ENCODE measurements at places on chromosomes 13 and 19.

DNA sequence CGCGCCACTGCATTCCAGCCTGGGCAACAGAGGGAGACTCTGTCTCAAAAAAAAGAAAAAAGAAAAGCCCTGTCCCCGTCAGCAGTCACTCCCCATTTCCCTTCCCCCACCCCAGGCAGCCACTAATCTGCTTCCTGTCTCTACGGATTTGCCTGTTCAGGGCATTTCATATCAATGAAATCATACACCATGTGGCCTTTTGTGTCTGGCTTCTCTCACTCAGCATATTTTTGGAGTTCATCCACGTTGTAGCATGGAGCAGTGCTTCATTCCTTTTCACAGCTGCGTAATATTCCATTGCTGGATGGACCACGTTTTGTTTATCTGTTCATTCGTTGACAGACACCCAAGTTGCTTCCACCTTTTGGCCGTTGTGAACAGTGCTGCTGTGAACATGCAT is 36.1 kb upstream of the KLF2 start:
- DNase-seq: no peak

- DNase-seq: no peak
Observed at GRCh38 chr13:30382836-30383525, 39.3 kb upstream of the UBE2L5 start.

DNA sequence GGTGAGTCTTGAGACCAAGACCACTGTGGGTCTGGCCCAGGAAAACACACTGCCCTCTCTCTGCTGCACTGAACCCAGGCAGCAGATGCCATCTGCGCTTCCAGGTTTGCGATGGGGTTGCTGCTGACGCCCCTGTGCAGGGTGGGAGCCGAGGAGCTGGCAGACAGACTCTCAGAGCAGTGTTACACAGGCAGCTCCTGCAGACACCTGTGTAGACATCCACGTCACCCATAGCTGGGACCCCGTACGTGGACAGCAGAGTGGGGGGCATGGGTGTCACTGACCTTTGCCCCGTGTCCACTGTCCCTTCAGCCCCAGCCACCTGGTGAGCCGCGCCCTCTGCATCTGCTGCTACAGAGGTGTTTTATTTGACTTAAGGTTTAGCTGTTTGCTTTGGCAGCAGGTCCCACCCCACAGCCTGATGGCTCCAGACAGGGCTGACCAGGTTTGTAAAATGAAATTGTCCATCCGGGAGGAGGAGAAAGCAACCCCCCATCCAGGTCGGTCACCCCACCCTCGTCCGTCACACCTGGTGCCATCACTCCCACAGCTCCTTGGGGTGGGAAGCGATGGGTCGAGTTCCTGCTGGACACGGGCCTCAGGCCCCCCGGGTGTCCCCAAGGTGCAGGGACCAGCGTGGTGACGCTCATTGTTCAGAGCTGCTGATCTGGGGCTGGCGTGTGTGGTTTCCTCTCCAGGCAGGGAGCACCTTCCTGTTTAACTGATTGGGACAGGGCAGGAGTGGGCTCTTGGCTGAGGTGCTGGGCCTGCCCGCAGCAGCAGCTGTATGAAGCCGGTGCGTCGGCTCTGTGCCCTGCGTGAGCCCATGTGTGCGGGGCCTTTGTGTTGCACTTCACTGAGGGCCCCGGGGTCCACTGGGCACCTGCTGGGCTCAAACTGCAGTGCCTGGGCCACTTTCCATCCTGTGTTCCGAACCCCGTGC is 28.4 kb downstream of the MCF2L start:
- no peak for DNase-seq

GRCh38 chr19:55115446-55116065 is 1.9 kb downstream of the PPP1R12C start:
- no peak for DNase-seq

DNA sequence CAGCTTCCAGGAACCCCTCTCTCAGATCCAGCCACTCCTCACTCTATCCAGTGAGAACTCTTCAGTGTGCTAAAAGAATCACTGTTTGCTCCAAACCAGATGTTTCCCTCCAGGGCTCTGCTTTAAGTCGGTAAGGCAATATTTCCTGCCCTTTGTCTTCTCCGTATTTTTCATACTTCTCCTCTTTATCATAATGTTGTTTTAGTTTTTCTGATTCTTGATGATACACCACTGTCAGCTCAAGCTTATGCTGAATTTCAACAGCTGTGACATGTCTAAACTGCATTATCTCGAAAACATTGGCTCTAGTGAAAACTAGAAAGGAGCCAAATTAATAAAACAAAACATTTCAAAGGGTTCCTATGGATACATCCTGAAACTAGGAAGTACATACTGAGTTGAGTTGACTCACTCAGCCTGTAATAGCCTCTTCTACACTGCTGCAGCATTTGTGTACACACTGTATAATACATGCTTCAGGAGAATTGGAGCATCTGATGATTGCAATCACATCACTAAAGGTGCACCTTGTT is 39.8 kb downstream of the GPR180 start:
- no peak for DNase-seq

DNA sequence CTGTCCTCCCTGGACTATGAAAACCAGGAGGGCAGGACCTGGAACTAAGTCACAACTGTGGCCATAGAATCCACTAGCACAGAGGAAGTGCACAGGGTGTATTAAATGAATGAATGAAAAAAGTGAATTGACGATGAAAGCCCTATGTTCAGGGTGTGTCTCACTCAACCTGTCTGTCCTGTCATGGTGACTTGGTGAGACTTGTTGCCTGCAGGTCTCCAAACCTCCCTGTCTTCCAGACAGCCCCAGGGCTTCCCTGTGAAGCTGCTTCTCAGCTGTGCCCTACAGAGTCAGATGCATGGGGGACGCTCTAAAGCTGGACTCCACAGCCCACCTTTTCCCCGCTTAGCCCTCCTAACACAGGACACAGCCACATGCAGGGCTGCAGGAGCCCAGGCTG is 4.8 kb upstream of the IGFL1 start:
- no peak for DNase-seq

DNA sequence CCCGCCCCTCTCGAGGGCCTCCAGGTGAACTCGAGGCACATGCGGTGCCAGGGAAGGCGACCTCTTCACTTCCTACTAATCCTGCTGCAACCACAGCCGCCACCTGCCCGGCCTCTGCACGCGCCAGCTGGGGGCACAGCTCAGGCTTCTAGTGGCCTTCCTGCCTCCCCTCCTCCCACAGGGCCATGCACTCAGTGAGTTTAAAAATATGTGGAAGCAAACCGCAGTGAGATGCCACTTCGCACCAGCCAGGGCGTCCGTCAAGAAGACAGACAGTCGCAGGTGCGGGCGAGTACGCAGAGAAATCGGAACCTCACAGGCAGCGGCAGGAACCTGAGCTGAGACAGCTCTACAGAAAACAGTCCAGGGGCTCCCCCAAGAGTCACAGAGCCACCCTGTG is 10.4 kb downstream of the LMNB2 start:
- no peak for DNase-seq

- no peak for DNase-seq
Observed at GRCh38 chr13:96527497-96527896, 437.6 kb downstream of the HS6ST3 start.

DNA sequence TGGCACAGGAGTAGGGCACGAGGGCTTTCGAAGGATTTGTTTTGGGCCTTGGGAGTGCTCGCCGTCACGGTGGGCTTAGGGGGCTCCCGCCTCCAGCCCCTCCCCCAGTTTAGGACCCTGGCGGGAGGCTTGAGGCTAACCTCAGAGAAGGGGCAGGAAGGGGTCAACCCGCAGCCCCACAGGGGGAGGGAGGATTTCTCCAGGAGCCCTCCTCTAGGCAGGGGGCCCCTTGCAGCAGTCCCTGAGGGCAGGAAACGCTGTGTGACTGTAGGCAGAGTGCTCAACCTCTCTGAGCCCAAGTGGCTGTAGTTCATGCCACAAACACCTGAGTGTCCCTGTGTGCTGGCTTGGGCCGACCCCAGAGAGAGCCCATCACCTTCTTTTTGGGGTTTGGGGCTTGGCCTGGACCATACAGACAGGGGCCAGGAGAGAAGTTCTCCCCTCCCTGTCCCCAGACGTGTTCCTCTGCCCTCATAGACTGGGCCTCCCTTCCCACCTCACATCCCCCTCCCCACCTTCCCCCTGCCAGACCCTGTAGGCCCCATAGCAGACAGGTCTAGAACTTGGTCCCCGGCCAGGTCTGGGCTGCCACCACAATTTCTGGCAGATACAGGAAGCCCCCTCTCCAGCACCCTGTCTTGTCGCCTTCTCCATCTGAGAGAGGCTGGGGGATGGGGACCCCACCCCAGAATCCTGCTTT is 8.1 kb downstream of the ISYNA1 start:
- no peak for DNase-seq

- no peak for DNase-seq
Observed at GRCh38 chr19:3968556-3969434, 2.1 kb downstream of the DAPK3 start.
